ENCODE measurements at places on chromosomes 7 and 10.
A peak's percentile ranks its signal among the peaks of the same experiment; 100 is the strongest.

DNA sequence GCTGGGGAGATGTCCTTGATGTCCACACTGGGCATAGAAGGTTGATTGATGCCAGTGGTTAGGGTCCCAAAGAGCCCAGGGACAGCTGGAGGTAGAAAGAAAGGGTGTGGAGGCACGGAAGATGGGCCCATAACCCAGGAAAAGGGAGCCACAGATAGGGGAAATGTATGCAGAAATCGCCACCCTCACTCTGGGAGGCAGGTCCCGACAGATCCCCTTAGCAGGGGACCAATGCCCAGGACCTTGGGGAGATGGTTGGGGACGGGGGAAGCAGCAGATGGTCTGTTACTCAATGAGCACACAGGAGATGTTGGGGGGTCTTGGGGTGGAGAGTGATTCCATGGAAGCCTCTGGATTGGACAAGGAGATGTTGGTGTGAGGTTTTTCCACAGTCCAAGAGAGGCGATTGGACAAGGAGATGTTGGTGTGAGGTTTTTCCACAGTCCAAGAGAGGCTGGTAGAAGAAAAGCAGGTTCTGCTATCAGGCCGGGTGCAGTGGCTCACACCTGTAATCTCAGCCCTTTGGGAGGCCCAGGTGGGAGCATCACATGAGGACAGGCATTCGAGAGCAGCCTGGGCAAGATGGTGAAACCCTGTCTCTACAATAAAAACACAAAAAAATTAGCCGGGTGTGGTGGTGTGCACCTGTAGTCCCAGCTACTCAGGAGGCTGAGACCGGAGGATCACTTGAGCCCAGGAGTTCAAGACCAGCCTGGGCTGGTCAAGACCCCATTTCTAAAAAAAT is 7.0 kb upstream of the PPP1R35 start:
- peak; percentile 10 for DNase-seq

DNA sequence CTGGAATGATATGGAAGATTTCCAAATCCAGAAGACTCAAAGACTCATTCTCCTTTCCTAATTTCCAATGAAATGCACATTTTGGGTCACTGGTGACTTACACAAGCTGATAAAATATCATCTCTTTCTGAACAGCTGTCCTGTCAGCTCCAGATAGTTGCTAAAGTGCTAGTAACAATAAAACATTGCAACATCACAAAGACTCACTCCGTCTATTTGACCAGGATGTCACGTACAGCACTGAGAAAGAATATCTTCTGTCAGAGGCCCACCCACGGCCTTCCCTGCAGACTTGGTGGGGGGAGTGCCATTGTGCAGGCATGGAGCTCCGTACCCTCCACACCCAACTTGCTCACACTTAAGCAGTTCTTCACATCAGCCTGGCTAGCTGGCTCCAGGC is 78.9 kb upstream of the EGR2 start:
- peak; percentile 43 for DNase-seq

- DNase-seq: no peak
These were observed 63.3 kb upstream of the ELMO1 start for GRCh38 chr7:37511915-37512314.

- DNase-seq: no peak
These were observed 18.0 kb downstream of the RNLS start for GRCh38 chr10:88565072-88565471.

DNA sequence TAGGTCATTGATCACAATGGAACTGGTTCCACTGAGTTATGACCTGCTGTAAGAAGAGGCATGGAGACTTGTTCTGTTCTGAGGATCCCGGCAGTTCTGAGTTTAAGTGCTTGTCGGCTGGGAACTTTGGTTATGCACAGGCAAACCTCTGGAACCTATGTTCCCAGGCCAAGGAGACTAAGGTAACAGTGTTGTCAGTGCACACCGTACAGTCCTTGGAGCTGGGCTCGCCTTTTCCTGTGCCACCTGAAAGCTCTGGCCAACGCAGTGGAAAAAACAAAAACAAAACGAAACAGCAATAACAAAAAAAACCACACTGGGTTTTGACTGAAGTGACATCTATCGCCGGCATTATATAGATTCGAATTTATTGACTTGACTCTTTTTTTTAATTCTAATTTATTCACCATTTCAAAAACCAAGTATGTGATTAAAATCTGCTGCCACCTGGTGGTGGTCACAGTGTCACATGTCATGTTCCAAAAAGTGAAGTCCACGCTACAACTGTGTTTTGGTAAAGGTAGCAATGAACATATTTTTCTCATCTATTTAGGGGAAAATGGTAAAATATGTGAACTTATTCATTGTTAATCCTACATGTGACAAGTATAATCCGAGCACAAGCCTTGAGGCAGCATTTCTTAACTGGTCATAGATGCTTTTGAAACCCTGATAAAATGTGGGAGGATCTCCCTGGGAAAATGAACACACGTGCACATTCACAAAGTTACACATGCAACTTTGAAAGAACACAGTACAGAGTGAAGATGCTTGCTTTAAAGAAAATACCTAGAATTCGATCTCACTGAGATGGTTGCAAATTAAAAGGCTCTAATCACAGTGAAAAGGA is 113.8 kb upstream of the PPP2R2D start:
- DNase-seq: no peak

- no peak for DNase-seq
These were observed 160.0 kb upstream of the MKI67 start for GRCh38 chr10:128286141-128286761.

DNA sequence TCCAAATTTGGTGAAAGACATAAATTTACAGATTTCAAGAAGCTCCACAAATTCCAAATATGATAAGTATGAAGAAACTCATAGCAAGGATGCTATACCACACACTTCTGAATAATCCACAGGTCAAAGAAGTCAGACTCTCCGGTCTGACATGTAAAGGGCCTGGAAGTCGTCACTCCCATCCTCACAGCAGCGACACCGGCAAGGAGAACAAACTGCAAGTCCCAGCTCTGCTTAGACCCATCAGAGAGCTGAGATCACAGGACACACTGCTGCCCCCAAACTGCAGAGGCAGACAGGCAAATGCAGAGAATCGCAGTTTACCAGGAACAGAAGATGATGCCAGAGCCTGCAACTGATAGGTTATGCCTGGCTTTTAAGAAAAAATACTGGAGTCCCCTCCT is 62.0 kb downstream of the AMZ1 start:
- no peak for DNase-seq

- DNase-seq: no peak
These were observed 252.8 kb upstream of the LRRTM3 start for GRCh38 chr10:66673071-66673470.

DNA sequence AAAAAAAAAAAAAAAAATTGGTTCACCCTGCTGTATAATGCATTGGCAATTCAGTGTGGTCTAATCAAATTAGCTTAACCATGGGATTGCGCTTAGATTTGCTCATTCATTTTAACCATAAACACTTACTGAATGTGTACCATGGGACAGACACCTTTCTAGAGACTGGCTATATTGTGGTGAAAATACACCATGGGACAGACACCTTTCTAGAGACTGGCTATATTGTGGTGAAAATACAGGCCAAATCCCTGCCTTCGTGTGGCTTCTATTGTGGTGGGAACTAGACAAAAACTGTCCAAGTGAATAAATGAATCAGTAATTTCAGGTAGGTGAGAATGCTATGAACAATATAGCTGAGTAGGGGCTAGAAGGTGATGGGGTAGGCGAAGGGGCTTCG is 10.2 kb upstream of the REPIN1 start:
- no peak for DNase-seq

- DNase-seq: peak; percentile 10
These were observed 35.5 kb upstream of the FOXL3 start for GRCh38 chr7:254337-255037.

GRCh38 chr7:136709876-136710275 is 158.6 kb upstream of the CHRM2 start:
- no peak for DNase-seq

DNA sequence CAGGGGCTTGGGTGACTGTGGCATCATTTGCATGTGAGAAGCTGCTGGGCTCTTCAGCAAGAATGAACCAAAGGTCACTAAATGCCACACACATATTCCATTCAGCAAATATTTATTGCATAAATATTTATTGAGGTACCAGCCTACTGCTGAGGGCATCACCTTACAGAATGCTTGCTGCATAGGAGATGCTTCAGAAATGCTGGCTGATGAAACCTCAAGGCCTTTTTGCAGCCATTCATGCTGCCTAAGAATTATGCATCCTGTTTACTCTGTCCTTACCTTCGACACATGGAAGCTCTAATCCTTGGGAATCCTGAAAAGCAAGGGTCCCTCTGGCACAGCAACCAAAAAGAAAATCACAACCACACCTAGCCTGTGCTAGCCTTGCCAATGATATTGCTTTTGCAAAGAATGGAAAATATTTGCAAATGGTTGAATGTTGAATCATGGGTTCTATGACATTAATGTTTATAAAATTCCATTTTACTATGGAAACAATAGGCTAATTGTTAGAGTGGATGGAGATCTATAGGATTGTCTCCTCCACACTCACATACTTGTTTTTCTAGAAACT is 79.6 kb downstream of the PCGF5 start:
- DNase-seq: no peak

GRCh38 chr10:4943821-4944220 is 19.4 kb upstream of the AKR1C1 start:
- DNase-seq: no peak

DNA sequence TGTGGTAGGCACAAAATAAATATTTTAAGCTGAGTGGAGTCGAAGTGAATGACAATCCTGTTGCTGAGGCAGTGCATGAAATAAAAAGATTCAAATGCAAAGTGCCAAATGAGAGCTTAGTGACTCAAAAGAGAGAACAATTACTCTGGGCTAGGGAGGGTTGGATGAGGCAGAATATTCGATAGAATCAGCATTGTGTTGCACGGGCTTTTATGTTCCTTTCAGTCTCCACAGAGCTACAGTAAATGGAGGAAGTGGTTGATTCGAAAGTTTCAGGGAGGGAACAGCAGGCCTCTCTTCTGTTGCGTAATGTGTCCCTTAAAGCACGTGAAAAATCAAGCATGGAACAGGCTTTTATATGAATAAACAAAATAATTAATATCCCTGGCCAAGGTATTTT is 599.3 kb upstream of the CELF2 start:
- DNase-seq: no peak

GRCh38 chr10:505419-505818 is 184.0 kb downstream of the DIP2C start:
- no peak for DNase-seq

DNA sequence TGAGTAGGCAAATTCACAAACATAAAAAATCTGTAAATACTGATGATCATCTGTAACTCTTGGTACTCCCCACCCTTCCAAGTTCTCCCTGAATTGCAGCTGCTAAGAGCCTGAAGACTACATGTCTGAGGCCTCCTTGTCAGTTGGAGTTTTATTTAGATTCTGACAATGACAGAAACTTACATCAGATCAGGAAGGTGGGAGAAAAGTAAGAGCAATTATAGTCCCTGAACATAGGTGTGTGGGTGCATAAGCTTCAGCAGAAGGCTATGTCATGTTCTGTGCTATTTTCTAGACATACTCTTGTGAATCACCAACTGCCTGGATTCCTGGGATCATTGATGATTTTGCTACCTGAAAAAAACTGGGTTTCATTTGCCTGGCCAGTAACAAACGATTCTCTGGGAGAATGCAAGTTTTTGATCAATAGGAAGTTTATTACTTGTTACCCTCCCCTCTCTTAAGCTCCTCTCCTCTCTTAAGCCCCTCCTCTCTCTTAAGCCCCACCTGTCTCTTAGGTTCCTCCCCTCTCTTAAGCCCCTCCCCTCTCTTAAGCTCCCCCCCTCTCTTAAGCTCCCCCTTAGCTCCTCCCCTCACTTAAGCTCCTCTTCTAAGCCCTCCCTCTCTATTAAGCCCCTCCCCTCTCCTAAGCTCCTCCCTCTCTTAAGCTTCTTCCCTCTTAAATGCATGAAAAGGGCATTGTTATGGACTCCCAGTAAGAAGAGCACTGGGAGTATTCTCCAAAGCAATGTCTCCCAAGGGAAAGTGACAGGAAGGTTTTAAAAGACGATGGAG is 1183.4 kb upstream of the AUTS2 start:
- DNase-seq: no peak

DNA sequence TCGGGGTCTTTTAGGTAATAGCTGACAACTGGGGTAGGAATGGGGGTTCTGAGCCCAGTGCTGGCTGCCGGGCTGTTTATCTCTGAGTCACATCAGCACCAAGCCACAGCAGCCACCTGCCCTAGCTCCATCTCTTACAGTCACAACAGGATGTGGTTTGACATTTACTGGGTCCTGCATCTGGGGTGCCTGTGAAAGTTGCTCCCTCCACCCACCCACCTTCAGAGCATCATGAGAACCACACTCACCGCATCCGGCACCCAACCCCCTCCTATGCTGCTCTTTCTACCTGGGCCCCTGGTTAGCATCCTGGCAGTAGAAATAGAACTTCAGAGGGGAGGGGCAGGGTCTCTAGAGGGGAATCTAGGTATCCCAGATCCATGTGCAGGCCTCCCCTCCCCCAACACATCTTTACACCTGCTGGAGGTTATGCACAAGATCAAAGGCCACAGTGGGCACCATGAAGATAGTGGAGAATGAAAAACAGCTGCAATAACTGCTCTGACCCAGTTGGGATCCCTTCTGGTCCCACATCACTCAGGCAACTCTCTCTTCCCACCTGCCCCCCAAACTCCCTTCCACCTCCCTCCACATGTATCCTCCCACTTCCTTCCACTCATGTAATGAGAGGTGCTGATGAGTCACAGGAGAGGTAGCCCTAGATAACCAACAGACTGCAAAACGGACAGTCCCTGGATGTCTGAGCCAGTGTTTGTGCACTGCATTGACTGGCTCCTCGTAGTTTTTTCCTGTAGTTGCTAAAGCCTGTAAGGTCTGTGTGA is 38.2 kb downstream of the PRSS2 start:
- peak; percentile 35 for DNase-seq

DNA sequence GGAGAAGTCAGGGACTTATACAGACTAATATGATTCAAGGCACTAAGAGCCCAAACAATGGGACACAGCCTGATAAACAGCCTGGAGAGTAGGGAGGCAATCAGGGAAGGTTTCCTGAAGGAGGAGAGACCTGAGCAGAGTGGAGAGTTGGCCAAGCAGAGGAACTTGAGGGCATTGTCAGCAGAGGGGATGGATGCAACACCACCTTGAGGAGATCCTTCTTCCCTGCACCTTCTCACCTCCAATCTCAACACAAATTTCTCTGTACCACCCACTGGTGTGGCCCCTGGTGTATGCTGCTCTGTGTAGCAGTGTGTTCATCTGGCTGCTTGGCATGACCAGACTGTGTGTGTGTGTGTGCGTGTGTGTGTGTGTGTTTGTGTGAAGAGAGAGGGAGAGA is 146.2 kb downstream of the WDR11 start:
- DNase-seq: no peak

DNA sequence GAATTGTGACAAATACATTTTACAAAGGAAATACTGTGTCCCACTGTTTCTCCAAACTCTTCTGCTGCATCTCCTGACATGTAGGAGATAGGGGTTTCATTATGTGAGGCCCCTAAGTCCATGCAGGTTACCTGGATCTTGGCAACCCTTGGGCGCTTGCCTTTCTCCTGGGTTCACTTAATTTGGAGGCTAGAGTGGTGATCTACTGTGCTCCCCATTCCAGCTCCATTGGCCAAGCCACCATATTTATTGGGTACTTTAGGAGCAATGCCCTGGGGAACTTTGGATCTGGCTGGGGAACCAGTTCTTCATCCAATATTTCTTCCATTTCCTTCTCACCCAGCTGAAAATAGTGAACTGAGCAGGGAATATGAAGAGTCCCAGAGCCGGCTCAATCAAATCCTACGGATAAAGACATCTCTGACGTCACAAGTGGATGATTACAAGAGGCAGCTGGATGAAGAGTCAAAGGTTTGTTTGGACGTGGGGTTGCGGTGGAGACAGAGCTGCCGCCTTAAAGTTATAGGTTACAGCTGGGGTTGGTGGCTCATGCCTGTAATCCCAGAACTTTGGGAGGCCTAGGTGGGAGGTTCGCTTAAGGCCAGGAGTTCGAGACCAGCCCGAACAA is 18.5 kb downstream of the MYH16 start:
- no peak for DNase-seq
